ENCODE measurements at places on chromosomes 1 and 21. TPM values are rescaled to one million over a fixed set of nuclear protein-coding genes. Genes with fewer than 3 reads are reported as not detected.

DNA sequence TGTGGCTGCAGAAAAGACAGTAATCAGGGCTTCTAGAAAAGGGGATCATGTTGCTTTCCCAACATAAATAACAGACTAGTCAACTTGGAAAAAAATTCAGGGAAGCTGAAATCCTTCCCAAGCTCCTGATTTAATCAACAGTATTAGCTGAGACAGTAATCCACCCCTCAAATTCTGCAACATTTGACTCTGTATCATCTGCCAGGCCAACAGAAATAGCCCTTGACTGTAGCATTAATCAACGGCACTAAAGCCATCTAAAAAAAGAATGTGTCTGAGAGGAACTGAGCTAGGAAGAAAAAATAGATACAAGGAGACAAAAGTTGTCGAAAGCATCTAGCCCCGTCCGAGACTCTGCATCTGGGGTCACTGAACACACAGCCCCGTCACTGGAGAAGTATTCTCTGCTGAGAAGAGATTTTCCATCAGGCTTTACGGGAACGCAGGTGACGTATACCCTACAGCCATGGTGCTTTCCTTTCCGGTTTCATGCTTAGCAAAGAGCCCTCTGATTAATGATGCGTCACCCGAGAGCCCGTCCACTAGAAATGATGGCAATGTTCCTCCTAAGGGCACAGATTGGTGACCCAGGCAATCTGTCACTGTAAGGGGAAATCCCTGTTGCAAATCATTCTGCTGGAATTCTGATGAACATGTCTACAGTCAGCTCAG lies 42.1 kb upstream of the TP53BP2 start:
- no peaks in the 10 kb centered on the region for H3K27me3 ChIP-seq
- no peaks in the 10 kb centered on the region for H3K36me3 ChIP-seq
- no peak overlapping the region for H3K4me3 ChIP-seq
- DNase-seq: no peak
- no peaks in the 10 kb centered on the region for H3K4me1 ChIP-seq
- H3K27ac ChIP-seq: no peak overlapping the region

GRCh38 chr1:184487531-184488193 lies 100.8 kb downstream of the C1orf21 start:
- H3K4me3 ChIP-seq: no peak overlapping the region
- H3K4me1 ChIP-seq: peaks cover 2% of the 10 kb centered on the region
- no peak for DNase-seq
- H3K27ac ChIP-seq: no peak overlapping the region
- no peaks in the 10 kb centered on the region for H3K36me3 ChIP-seq

The NECTIN4 gene
- not detected for total RNA-seq

- peak overlapping the region; percentile 98 for H3K27ac ChIP-seq
- H3K36me3 ChIP-seq: no peaks in the 10 kb centered on the region
These were observed 31.0 kb upstream of the IL10 start for GRCh38 chr1:206803221-206803730.

DNA sequence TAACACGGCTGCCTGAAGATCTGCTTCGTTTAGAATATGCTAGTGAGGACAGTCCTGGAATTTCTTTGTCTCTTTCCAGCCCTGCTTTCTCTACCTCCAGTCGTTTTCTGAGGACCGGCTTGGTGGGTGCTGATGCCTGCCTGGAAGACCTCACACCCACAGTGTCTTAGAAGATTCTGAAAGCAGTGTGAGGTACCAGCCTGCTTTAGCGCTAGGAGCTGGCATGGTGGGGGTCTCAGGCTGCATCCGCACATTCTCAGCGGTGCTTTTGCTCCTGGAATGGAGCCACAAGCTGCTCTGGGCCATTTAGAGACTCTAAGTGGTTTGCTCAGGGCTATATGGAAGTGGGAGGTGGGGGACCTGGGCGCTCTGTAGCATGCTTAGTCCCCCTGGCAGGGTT lies 61.4 kb downstream of the CD247 start:
- no peak for DNase-seq
- peaks cover 5% of the 10 kb centered on the region for H3K36me3 ChIP-seq
- no peaks in the 10 kb centered on the region for H3K27me3 ChIP-seq

Data from naive thymus-derived CD8-positive, alpha-beta T cell (primary cell).